Spleen (tissue), 13 donors: ENCODE measurements at places on chromosomes 2 and 18. TPM values are rescaled to one million over a fixed set of nuclear protein-coding genes. Genes with fewer than 3 reads are reported as not detected.
A peak's percentile ranks its signal among the peaks of the same experiment; 100 is the strongest.

DNA sequence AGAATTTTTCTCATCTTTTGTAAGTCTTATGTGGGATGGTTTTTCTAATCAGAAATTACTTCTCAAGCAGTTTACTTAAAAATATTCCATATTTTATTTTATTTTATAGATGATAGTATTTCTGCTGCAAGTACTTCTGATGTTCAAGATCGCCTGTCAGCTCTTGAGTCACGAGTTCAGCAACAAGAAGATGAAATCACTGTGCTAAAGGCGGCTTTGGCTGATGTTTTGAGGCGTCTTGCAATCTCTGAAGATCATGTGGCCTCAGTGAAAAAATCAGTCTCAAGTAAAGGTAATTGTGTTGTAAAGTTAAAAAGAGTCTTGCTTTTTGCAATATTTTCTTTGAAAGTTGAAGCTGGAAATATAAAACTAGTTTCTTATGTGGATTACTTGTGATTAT, 76.2 kb downstream of the EML4 start:
- H3K36me3 ChIP-seq, result peaks cover 9% of the 10 kb centered on the region
- no peak overlapping the region for H3K4me3 ChIP-seq
- H3K27ac ChIP-seq, result no peak overlapping the region
- no peaks in the 10 kb centered on the region for H3K27me3 ChIP-seq
- H3K4me1 ChIP-seq, result peaks cover 79% of the 10 kb centered on the region

SPP2 gene
- not detected for total RNA-seq

GRCh38 chr2:20012282-20013125, at the start of gene MATN3:
MATN3 (minus strand) TSS chr2:20012668; CDS start chr2:20012631, 37 bp downstream.
- H3K4me1 ChIP-seq, result peaks cover 19% of the 10 kb centered on the region
- peaks cover 48% of the 10 kb centered on the region for H3K27me3 ChIP-seq
- DNase-seq, result peak; percentile 69
- peak within 1 kb of the TSS; percentile 38 for H3K4me3 ChIP-seq
- no peaks in the 10 kb centered on the region for H3K36me3 ChIP-seq

CABYR gene
- total RNA-seq, result 1.3 TPM

DNA sequence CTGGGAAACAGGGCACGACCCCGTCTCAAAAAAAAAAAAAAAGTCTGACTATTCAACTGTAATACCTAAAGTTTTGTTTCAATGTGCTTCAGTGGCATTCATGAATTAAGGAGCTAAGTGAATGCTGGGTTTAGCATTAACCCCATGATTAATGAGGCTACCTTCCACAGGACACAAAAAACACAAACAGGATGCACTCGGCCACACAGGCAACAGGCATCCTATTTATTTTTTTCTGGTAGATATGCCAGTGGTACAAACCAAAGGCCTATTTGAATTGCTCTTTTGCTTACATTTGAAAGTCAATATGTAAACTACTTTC, 48.3 kb downstream of the CDH2 start:
- H3K27ac ChIP-seq, result no peak overlapping the region
- no peak for DNase-seq
- no peaks in the 10 kb centered on the region for H3K36me3 ChIP-seq
- H3K4me3 ChIP-seq, result no peak overlapping the region

DNA sequence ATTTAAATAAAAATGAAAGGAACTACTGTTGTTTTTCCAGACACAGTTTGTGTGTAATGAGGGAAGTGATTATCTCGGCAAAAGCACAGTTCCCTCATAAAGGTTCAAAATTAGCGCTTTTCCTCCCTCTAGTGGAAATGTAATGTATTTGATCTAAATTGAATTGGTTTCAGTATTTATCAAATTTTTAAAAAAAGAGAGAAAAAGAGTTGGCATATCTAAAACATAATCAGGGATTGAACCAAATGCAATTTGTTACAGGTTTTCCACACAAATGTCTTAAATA, 37.5 kb downstream of the CMPK2 start:
- H3K4me3 ChIP-seq, result no peak overlapping the region
- DNase-seq, result no peak
- no peak overlapping the region for H3K27ac ChIP-seq
- no peaks in the 10 kb centered on the region for H3K4me1 ChIP-seq
- H3K27me3 ChIP-seq, result no peaks in the 10 kb centered on the region

- H3K27me3 ChIP-seq, result no peaks in the 10 kb centered on the region
- no peaks in the 10 kb centered on the region for H3K36me3 ChIP-seq
- peaks cover 18% of the 10 kb centered on the region for H3K4me1 ChIP-seq
- H3K27ac ChIP-seq, result peak overlapping the region; percentile 35
Observed at GRCh38 chr2:12884713-12885282, 168.1 kb downstream of the TRIB2 start.

DNA sequence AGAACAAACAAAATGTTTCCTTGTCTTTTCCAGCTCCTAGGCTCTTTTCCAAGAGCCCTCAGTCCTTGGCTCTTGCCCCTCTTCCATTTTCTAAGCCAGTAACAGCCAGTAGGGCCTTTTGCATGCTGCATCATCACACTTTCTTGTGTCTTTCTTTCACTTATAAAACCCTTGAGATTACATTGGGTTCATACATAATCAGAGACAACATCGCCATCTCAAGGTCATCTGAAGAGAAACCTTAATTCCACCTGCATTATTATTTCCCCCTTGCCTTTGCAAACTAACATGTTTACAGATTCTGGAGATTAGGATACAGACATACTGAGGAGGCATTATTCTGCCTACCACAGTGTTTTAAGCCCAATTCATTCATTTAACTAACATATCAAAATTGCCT, 697.3 kb downstream of the TRIB2 start:
- no peaks in the 10 kb centered on the region for H3K36me3 ChIP-seq
- no peak for DNase-seq
- H3K4me1 ChIP-seq, result no peaks in the 10 kb centered on the region
- no peak overlapping the region for H3K27ac ChIP-seq
- H3K4me3 ChIP-seq, result no peak overlapping the region

VWC2L gene
- not detected for total RNA-seq

GRCh38 chr2:36663851-36664695, 32.4 kb upstream of the VIT start:
- H3K4me1 ChIP-seq, result no peaks in the 10 kb centered on the region
- no peak overlapping the region for H3K4me3 ChIP-seq
- DNase-seq, result no peak
- no peaks in the 10 kb centered on the region for H3K36me3 ChIP-seq

DNA sequence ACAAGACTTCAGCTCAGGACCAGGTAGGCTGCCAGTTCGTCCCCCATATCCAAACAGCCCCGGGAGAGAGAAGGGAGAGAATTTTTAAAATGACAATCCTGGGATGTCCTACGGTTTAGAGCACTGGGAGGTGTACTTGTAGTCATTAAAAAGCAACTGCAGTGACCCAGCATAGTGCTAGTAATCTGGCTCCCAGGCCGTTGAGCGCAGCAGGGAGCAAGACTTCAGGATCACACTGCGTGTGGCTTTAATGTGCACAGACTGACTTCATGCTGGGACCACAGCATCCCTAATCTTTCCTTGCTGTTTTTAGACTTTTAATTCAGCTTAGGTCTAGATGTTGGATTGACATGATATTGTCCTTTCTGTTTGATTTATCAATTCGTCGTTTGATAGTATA, 219.3 kb upstream of the FOSL2 start:
- no peak for DNase-seq
- H3K27ac ChIP-seq, result no peak overlapping the region
- no peak overlapping the region for H3K4me3 ChIP-seq
- H3K27me3 ChIP-seq, result no peaks in the 10 kb centered on the region
- no peaks in the 10 kb centered on the region for H3K4me1 ChIP-seq

GRCh38 chr2:128311755-128312341, 6.8 kb downstream of the HS6ST1 start:
- H3K36me3 ChIP-seq, result no peaks in the 10 kb centered on the region
- H3K4me3 ChIP-seq, result no peak overlapping the region
- no peak overlapping the region for H3K27ac ChIP-seq

GRCh38 chr2:140506606-140507005, 1624.2 kb downstream of the LRP1B start:
- H3K36me3 ChIP-seq, result no peaks in the 10 kb centered on the region
- H3K27ac ChIP-seq, result no peak overlapping the region
- H3K27me3 ChIP-seq, result no peaks in the 10 kb centered on the region
- no peak overlapping the region for H3K4me3 ChIP-seq
- DNase-seq, result no peak
